ENCODE measurements at places on chromosomes 7 and 10.

DNA sequence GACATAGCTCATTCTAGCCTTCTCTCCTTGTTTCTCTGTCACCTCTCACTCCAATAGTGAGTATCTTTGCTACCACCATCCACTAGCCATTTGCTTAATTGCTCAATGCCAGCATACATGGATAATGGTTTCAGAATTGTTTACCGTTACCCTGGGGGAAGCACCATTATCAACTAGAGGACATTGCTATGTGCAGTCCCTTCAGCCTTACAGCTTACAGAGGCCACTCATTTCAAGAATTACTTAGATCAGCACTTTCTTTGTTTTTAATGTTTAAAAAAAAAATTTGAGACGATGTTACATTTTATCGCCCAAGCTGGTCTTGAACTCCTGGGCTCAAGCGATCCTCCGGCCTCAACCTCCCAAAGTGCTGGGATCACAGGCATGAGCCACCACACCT, 14.8 kb upstream of the ORAI2 start:
- no peak for DNase-seq

GRCh38 chr7:111835066-111835465, 272.8 kb upstream of the IMMP2L start:
- no peak for DNase-seq

DNA sequence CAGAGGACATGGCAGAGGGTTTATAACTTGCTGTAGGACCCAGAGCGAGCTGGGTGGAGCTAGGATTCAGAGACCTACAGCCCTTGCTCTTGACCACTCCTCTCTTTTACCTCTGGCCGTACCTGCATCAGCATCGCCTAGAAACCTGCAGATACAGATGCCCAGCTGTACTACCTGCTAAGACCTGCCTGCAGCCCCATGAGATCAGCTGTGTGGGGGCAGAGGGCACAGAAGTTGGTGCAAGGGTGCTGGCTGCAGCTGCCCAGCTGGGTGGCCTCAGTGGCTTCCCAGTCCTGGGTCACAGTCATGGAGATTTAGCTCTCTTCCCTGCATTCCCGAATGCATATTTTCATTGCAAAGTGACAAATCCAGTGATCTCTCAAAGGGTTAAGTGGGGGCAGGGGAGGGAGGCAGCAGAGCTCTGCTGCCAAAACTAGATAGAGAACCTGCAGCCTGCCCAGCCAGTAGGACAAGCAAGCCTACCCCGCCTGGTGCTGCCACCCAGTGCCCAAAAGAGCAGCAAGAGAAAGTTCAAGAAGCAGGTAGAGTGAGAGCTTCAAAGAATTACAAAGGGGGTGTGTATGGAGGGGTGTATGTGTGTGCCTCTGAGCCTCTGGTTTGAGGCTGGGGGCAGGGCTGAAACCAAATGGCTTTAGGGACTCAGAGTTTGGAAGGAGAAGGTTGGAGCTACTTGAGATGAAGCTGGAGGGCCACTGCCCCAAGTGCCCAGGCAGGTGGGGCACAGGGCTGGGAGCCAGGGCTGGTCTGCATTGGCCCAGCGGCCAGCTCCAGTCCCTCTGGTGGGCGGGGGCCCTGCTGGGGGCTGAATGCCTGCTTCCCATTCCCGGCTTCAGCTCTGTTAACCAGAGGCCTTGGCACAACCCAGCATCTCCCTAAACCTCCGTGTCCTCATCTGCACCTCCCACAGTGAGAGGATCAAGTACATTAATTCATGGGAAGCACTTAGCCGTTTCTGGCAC, 6.9 kb downstream of the FAM241B start:
- no peak for DNase-seq

GRCh38 chr7:17679458-17679857, 260.8 kb downstream of the SNX13 start:
- no peak for DNase-seq

- no peak for DNase-seq
Observed at GRCh38 chr10:132175907-132176581, 10.7 kb upstream of the DPYSL4 start.

DNA sequence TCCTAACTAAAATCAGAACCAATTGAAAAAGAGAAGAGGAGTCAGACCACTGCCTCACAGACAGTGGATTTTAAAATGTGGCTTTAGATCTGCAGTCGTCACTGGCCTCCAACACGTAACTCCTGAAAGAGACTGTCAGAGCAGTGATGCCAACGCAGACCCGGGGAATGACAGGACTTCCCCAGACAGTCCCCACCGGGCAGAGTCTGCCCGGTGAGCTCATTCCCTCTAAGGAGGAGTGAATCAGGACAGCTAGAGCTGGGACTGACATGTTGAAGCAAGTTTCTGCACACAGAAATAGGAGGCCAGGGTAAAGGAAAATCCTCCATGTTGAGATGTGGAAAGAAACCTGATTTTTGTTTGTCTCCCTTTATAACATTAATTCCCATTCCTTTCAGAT, 105.0 kb downstream of the TES start:
- no peak for DNase-seq

GRCh38 chr7:73871163-73872011, 10.4 kb downstream of the TMEM270 start:
- DNase-seq: no peak

DNA sequence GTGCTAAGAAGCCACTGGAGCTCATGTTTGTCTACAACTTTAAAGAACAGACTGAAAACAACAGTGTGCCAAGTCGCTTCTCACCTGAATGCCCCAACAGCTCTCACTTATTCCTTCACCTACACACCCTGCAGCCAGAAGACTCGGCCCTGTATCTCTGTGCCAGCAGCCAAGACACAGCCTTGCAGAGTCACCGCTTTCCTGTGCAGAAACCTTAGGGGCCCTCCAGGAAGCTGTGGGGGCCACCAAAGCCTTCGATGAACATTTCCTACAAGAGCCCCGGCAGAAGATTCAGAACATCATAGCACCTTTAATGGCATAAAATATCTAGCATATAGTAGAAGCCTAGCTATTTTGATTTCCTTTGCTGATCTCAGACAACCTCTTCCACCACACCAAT, 88.0 kb upstream of the PRSS58 start:
- no peak for DNase-seq

- DNase-seq: no peak
Observed at GRCh38 chr7:50199824-50200223, 104.7 kb upstream of the IKZF1 start.

DNA sequence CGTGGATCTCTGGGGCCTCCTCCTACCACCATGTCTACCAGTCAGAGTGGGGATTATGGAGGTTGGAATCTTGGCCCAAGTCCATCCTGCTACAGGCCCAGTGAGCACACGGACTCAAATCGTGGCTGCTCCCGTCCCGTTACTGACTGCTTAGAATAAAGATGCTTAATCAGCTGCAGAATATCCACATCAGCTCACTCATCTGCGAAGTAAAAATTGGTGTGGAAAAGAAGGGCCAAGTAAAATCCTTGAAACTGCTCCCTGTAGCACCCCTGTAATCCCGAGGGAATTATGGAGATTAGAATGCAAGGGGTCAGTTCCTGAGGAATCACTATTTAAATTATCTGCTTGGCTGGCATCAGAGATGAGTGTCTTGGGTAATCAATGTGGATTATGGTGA, 13.0 kb upstream of the HTR5A start:
- no peak for DNase-seq

- no peak for DNase-seq
Observed at GRCh38 chr10:43417950-43418768, 9.2 kb upstream of the HNRNPF start.

DNA sequence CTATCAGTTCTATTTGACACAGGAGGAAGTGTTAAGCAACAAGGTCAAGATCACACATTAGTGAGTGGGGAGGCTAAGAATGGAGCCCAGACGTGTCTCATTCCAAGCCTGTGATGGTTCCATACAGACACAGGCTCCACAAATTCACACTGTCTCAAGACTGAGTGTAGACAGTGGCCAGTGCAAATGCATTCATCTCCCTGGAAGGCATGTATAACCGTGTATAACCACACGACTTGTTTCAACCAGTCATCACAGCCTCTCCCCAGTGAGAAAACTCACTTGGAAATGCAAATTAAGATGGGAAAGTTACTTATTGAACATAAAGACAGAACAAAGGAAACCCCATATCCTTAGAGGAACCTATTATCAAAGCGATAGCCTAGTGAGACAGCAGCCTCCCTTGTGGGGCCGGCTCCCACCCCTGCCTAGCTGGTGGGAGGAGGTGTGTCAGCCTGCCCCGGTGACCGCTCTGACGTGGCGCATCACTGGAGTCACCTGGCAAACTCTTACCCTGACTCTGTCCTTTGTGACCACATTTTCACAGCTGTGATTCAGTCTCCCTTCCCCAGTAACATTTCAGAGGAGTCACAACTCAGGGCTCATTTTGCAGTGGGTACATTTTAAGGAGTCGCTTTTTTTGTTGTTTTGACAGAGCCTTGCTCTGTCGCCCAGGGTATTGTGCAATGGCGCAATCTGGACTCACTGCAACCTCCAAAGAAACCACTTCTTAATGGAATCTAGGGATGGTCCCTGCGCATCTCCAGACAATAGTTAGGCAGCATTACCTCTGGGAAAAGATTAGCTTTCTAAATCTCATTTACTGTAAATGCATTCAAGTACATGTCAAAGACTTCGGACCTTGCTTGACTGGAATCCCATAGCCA, 126.6 kb upstream of the PARD3 start:
- no peak for DNase-seq

- DNase-seq: no peak
Observed at GRCh38 chr7:28856656-28857055, 101.5 kb downstream of the TRIL start.

DNA sequence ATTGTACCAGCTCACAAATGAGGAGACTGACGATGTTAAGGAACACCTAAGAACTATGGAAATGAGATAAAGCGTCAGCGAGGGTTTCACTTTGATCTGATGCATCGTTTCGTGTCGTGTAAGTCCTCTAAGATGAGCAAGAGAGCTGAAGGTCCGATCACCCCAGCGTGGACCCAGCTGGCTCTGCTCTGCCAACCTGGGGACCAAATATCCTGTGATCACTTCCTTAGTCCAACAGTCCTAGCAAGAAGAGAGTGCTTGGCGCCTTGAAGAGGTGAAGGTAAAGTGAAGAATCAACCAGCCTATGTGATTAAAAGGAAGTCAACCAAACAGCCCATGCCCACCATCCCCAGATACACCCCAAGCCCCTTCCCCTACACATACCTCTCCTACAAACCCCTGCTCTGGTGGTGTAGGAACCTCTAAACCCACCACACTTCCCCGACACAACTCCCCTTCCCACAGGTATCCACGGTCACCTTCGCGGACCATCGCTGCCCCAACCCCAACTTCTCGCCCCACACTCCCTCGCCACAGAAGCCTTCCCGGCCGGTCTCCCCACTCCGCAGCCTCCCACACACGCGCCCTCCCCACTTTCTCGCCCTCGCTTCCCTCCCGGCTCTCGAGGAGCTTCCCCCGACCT, 722 bp downstream of the UPF2 start:
- DNase-seq: no peak

DNA sequence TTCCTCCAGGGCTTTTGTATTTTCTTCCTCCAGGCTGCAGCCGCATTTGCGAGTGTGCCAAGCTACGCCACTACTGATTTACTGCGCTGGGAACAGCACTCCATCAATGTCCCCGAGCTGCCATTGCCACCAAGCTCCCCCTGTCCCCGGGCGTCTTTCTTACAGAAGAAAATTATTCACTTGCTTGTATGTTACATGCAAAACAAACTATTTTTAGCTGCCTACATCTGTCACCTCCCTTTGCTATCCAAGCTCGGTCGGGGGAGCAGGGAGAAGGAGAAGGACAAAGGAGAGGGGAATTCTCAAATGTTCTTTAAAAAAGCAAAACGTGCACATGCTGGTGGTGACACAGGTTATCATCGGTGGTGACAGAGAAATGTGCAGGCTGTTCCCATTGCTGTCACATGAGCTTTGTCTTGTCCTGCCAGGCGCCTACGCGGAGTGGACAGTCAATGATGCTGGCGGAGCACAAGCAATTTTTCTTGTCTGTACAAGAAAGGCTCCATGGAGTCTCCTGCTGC, 93.1 kb downstream of the ADARB2 start:
- DNase-seq: no peak

DNA sequence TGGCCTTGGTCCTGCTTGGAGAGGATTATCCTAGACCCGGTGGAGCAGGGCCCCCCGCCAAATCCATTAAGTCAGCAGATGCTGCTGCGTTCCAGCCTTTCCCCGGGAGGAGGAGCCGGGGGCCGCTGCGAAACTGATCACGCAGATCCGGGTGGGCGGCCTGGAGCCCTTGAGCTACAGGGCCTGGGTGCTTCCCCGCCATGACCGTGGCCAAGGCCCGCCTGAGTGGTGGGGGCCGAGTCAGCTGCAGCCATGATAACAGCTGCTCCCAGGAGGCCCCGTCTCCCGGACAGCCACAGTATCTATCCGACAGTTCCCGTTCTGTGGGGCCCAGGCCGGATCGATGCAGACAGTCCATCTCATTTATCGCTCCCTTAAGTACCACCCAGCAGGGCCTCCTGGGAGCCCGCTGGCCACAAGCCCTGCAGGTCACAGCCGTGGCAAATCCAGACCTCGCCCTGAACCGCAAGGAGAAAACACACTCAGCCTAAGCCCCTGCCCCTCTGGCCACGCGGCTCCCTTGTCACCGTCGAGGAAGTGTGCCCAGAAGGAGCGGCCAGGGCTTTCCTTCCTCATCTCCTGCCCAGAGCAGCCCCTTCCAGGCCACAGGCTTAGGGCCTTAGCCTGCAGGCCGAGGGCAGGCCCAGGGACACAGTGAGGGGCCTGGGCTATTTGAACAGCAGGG, 34.4 kb upstream of the SLC29A4 start:
- no peak for DNase-seq

DNA sequence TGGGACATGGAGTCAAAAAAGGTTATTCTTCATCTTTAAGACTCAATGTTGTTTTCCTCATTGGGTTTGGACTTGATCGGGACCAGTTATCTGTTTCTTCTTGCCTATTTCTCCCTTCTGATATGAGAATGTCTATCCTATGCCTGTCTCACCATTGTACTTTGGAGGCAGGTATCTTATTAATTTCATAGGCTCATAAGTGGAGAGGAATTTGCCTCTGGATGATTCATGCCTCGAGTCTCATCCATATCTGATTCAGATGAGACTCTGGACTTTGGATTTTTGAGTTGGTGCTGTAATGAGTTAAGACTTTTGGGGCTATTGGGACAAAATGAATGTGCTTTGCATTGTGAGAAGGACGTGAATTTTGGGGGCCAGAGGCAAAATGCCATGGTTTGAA, 36.2 kb upstream of the CCDC7 start:
- no peak for DNase-seq

DNA sequence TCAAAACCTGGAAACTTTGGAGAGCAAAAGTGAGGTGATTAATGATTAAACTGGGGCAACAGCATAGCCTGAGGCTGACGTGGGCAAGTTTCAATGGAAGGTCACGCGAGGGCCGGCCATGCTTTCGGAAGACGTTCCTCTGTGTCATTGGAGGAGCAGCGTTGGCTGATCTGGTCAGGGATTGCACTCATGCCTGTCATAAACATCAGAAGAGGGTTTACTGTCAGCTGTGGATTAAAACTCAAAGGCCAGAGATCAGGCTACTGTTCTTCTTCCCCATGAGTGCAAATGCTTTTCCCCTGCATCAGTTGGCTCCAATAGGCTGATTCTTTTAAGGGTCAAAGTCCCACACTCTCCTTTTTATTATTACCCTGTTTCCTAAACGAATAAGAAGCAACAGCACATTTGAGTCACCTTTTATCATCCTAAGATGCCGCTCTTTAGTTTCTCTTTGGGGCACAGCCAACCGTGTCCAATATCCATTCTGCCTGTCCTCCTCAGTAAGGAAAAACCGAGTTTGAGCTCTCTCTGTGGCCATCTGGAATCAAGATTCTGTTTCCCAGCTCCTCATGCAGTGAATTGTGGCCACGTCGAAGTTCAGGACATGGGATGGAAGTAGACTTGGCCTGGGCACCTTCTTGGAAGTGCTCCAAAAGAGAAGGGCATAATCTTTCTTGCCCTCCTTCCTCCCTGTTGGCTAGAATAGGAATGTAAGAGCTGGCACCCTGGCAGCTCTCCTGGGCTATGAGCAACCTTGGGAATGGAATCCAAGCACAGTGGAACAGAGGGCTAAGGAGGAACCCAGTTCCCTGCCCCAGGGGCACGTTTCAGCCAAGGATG, 62.5 kb upstream of the INSIG1 start:
- DNase-seq: no peak

All from central memory CD8-positive, alpha-beta T cell (primary cell).